ENCODE measurements at places on chromosomes 6 and 20. TPM values are rescaled to one million over a fixed set of nuclear protein-coding genes. Genes with fewer than 3 reads are reported as not detected.

- no peak overlapping the region for H3K27ac ChIP-seq
- peaks cover 12% of the 10 kb centered on the region for H3K36me3 ChIP-seq
- peaks cover 16% of the 10 kb centered on the region for H3K4me1 ChIP-seq
- no peak for DNase-seq
These were observed 20.2 kb downstream of the RNF8 start for GRCh38 chr6:37373822-37374471.

GRCh38 chr20:50992733-50993457 lies 30.0 kb downstream of the KCNG1 start:
- DNase-seq, result peak; percentile 93
- H3K4me3 ChIP-seq, result no peak overlapping the region
- peaks cover 7% of the 10 kb centered on the region for H3K4me1 ChIP-seq
- H3K36me3 ChIP-seq, result no peaks in the 10 kb centered on the region
- H3K27ac ChIP-seq, result no peak overlapping the region

GRCh38 chr20:3804254-3804751 lies 8.2 kb downstream of the CDC25B start:
- H3K36me3 ChIP-seq, result peaks cover 58% of the 10 kb centered on the region
- no peak overlapping the region for H3K27ac ChIP-seq
- H3K27me3 ChIP-seq, result no peaks in the 10 kb centered on the region

GRCh38 chr6:31004794-31005193 lies 5.5 kb upstream of the MUC22 start:
- peaks cover 12% of the 10 kb centered on the region for H3K4me1 ChIP-seq
- no peaks in the 10 kb centered on the region for H3K36me3 ChIP-seq
- no peak for DNase-seq
- H3K27ac ChIP-seq, result no peak overlapping the region

GRCh38 chr6:33700391-33701050 lies 11.0 kb downstream of the UQCC2 start:
- H3K27ac ChIP-seq, result peak overlapping the region; percentile 24
- DNase-seq, result no peak
- peaks cover 68% of the 10 kb centered on the region for H3K36me3 ChIP-seq
- no peak overlapping the region for H3K4me3 ChIP-seq

The CENPB gene
- total RNA-seq, result 95.5 TPM

DNA sequence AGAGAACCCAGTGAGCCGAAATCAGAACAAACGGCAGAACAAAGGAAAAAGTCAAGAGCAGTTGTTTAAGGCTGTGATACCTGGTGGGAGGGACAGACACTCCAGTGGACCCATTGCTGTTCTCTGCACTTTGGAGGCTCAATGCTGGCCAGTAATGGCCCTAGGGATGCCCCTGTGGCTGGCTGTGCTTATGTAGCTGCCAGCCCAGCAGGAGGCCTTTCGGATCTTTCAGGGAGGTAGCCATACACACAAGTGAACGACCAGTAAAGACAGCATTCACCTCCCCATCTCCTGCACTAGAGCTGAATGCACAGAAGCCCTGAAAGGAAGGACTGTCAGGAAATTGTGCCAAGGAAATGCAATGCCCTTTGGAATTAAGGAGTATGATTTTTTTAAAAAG lies 34.3 kb downstream of the GPLD1 start:
- H3K4me1 ChIP-seq, result no peaks in the 10 kb centered on the region
- no peak for DNase-seq

The ANGPT4 gene
- under 0.01 TPM for total RNA-seq

- no peaks in the 10 kb centered on the region for H3K27me3 ChIP-seq
- peaks cover 14% of the 10 kb centered on the region for H3K4me1 ChIP-seq
- peak overlapping the region; percentile 76 for H3K27ac ChIP-seq
- H3K4me3 ChIP-seq, result no peak overlapping the region
- H3K36me3 ChIP-seq, result peaks cover 4% of the 10 kb centered on the region
- DNase-seq, result no peak
These were observed 67.1 kb downstream of the ELOVL5 start for GRCh38 chr6:53281518-53282215.

- no peaks in the 10 kb centered on the region for H3K4me1 ChIP-seq
- H3K27me3 ChIP-seq, result peaks cover 17% of the 10 kb centered on the region
- no peak overlapping the region for H3K27ac ChIP-seq
- no peaks in the 10 kb centered on the region for H3K36me3 ChIP-seq
These were observed 40.5 kb downstream of the TGM6 start for GRCh38 chr20:2421247-2421646.

DNA sequence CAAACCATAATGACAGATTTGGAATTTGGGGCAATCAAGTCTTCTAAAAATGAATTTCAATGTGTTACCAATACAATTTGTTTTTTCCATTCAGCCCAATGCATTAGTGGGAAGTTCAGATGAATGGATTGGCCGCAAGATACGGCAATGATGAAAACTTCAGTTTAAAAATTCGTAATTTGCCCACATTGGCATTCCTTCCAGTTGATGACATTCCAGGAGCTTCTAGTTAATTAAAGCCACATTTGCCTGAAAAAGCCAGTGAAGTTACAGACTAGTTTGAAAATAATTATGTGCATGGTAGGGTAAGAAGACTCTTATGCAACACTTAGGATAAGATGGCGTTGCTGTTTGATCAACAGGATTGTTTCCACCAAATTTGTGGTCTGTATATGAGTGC lies 46.2 kb downstream of the NHLRC1 start:
- no peak overlapping the region for H3K27ac ChIP-seq
- H3K4me1 ChIP-seq, result no peaks in the 10 kb centered on the region
- H3K4me3 ChIP-seq, result no peak overlapping the region
- no peak for DNase-seq

DNA sequence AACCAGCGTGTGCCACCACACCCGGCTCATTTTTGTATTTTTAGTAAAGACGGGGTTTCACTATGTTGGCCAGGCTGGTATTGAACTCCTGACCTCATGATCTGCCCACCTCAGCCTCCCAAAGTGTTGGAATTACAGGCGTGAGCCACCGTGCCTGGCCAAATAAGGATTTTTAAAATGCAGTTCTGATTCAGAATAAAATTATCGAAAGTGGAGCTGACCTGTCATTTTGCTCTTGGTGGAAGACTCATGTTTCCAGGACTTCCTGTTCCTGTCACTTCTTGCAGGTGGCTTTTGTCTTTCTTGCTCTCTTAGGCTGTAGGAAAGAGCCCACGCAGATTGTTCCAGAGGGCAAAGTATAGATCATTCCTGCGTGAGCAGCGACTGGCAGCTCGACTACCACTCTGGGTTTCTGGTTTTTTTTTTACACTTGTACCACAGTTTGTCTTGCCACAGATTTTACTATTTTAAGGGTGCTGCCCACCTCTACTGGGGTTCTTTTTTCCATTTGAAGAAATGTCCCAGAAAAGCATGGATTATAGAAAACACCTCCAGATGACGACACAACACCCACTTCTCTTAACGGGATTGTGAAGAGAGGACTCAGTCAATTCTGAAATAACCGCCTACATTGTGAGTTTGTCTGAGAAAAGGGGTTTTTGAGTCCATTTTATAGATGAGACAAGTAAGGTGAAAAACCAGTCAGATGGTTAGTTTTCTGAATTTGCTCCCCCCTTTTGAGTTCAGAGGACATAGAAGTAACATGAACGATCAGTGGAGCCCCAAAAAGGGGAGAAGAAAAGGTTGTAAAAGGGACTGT lies 7.5 kb downstream of the JARID2 start:
- no peak for DNase-seq
- H3K4me1 ChIP-seq, result peaks cover 30% of the 10 kb centered on the region
- no peak overlapping the region for H3K4me3 ChIP-seq
- no peaks in the 10 kb centered on the region for H3K36me3 ChIP-seq

The CALHM4 gene
- not detected for total RNA-seq

DNA sequence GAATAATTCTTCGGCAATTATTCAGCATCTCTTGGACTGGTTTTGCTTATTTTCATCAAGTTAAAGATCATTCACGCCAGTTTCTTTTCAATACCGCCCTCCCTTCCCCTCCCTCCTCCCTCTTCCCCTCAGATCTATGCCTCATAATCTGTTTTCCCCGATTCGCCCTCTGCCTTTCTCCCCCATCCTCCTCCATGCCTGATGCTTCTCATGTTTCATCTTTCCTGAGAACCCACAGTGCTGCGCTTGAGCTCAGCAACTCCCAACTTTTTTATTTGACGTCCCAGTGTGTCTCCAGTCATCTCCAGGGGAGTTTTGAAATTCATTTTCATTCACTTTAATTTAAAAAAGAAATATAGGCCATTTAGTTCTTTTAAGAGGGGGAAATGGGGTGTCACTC lies 142.7 kb downstream of the PTPRT start:
- no peak overlapping the region for H3K4me3 ChIP-seq
- no peak overlapping the region for H3K27ac ChIP-seq
- H3K36me3 ChIP-seq, result no peaks in the 10 kb centered on the region
- no peaks in the 10 kb centered on the region for H3K4me1 ChIP-seq
- no peak for DNase-seq

GRCh38 chr6:13711733-13712598 lies at the start of gene RANBP9:
Gene RANBP9, minus strand, starts transcription at chr6:13711835. Its CDS starts 330 bp downstream, at chr6:13711505.
- peak; percentile 98 for DNase-seq
- no peaks in the 10 kb centered on the region for H3K27me3 ChIP-seq
- H3K4me1 ChIP-seq, result peaks cover 26% of the 10 kb centered on the region
- H3K36me3 ChIP-seq, result no peaks in the 10 kb centered on the region
- peak within 1 kb of the TSS; percentile 88 for H3K27ac ChIP-seq

- DNase-seq, result no peak
- no peak overlapping the region for H3K27ac ChIP-seq
- H3K36me3 ChIP-seq, result no peaks in the 10 kb centered on the region
- H3K4me3 ChIP-seq, result no peak overlapping the region
These were observed 8.9 kb upstream of the TAAR5 start for GRCh38 chr6:132598473-132598872.

DNA sequence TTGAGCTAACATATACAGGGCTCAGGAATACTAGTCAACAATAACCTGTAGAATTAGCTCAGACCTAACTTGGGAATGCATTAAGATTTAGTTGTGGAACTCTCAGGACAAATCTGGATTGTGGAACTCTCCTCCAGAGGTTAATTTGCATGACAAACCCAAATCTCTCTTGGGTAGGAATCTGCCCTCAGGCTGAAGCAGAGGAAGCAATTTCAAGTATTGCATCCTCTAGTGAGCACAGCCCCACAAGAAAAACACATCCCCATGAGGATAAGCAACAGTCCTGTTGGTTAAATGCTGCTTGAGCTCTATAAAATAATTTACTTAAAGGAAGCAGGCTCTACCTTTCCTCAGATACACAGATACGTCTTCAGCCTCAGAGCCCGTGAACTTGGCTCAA lies 170.9 kb upstream of the STXBP5 start:
- H3K4me3 ChIP-seq, result no peak overlapping the region
- H3K27ac ChIP-seq, result no peak overlapping the region
- H3K4me1 ChIP-seq, result no peaks in the 10 kb centered on the region
- DNase-seq, result no peak
- no peaks in the 10 kb centered on the region for H3K36me3 ChIP-seq

DNA sequence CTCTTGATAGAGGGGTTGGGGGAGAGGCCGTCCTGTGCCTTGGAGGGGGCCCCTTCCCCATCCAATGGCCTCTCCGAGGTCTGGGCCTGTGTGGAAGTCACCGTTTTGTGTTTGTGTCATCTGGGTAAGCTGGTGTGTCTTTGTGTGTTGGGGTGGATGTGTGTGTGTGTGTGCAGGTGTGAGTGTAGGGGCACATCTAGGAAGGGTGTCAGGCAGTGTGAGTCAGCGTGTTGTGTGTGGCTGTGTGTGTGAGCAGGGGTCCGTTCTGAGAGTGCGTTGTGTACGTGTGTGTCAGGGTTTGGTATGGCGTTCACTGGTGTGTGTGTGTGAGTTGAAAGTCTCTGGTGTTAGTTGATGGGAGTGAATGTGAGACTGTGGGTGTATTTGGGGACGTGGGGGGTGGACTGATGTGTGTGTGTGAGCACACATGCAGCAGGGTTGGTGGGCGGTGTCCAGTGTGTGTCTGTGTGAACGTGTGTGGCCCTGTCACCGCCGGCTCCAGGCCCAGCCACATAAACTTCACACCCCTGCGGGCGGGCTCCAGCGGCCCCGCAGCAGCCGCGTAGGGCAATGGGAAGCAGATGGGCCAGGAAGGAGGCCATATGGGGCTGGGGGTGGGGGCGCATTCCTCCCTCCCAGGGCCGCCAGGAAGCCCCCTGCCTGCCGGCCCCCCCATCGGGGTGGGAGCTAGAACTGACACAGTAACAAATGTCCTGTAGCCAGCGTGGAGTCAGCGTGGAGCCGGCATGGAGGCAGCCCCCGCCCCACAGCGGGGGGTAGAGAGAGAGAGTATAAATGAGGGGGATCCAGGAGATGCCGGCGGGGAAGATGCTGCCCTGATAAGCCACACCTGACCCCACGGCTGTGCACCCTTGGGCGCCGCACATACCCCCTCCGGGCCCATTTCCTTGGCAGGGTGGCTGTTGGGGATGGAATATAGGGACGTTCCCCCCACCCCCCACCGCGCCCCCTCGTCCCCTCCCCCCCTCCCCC lies 32.1 kb downstream of the SNAI1 start:
- peaks cover 15% of the 10 kb centered on the region for H3K4me1 ChIP-seq
- peak; percentile 46 for DNase-seq
- no peak overlapping the region for H3K4me3 ChIP-seq
- H3K36me3 ChIP-seq, result no peaks in the 10 kb centered on the region

GRCh38 chr20:62732031-62732760 lies 23.6 kb downstream of the NTSR1 start:
- H3K36me3 ChIP-seq, result no peaks in the 10 kb centered on the region
- no peaks in the 10 kb centered on the region for H3K4me1 ChIP-seq
- no peak overlapping the region for H3K27ac ChIP-seq
- H3K4me3 ChIP-seq, result no peak overlapping the region

The SYCP2 gene
- 1.4 TPM for total RNA-seq

The SEMG2 gene
- not detected for total RNA-seq

DNA sequence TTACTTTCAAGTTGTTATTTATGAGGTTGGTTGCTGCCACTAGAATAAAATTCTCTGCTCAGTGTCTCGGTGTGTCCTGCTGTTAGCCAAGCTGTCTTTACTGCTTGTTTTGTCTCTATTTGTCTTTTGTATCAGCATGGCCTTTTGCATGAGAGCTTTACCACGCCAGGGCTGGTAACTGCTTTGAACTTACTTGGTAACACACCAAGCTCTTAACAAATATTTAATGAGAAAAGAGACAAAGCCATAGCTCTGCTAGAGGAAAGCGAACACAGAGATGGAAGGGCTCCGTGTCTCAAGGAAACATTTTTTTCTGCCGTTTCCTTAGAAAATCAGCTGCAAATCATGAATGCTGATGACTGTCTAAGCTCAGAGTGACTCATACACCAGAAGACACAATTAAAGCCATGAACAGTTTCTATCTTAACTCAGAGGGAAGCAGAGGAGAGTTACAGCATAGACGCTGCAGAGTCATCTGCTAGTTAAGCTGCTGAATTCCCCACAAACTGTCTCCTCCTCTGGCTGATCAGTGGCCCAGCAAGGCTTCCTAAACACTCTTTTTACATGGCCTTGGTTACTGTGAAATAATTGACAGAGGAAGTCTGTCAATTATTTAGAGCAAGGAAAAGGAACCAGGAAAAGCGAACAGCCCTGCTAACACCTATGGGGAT lies 44.8 kb downstream of the AGPAT4 start:
- H3K4me1 ChIP-seq, result peaks cover 24% of the 10 kb centered on the region
- peak overlapping the region; percentile 93 for H3K27ac ChIP-seq
- H3K4me3 ChIP-seq, result peak overlapping the region; percentile 44
- DNase-seq, result peak; percentile 89
- peaks cover 5% of the 10 kb centered on the region for H3K36me3 ChIP-seq

Measured in osteoblast (primary cell).